ENCODE measurements at places on chromosomes 7 and 10. TPM values are rescaled to one million over a fixed set of nuclear protein-coding genes. Genes with fewer than 3 reads are reported as not detected.

Gene ASB15
- not detected for polyA plus RNA-seq

Gene UNCX
- polyA plus RNA-seq = not detected

Gene NKX2-3
- not detected for polyA plus RNA-seq

Gene SFRP4
- polyA plus RNA-seq = not detected

Gene MRLN
- polyA plus RNA-seq = not detected

Gene EIF5AL1
- 1.9 TPM for polyA plus RNA-seq

Gene CALHM3
- polyA plus RNA-seq = not detected

Gene TAS2R41
- not detected for polyA plus RNA-seq

Gene DNAH11
- under 0.01 TPM for polyA plus RNA-seq

Gene DPY19L1
- polyA plus RNA-seq = 6.8 TPM

Data from foreskin keratinocyte (primary cell).